Renal cortical epithelial cell (primary cell): ENCODE measurements at places on chromosomes 6 and 20. TPM values are rescaled to one million over a fixed set of nuclear protein-coding genes. Genes with fewer than 3 reads are reported as not detected.

- no peak for DNase-seq
Observed at GRCh38 chr6:118548613-118549012, 517 bp downstream of the PLN start.

DNA sequence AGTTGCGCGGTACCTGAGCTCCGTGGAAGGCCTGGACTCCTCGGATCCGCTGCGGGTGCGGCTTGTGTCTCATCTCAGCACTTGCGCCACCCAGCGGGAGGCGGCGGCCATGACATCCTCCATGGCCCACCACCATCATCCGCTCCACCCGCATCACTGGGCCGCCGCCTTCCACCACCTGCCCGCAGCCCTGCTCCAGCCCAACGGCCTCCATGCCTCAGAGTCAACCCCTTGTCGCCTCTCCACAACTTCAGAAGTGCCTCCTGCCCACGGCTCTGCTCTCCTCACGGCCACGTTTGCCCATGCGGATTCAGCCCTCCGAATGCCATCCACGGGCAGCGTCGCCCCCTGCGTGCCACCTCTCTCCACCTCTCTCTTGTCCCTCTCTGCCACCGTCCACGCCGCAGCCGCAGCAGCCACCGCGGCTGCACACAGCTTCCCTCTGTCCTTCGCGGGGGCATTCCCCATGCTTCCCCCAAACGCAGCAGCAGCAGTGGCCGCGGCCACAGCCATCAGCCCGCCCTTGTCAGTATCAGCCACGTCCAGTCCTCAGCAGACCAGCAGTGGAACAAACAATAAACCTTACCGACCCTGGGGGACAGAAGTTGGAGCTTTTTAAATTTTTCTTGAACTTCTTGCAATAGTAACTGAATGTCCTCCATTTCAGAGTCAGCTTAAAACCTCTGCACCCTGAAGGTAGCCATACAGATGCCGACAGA lies 9.9 kb downstream of the HEY2 start:
- no peak for DNase-seq

DNA sequence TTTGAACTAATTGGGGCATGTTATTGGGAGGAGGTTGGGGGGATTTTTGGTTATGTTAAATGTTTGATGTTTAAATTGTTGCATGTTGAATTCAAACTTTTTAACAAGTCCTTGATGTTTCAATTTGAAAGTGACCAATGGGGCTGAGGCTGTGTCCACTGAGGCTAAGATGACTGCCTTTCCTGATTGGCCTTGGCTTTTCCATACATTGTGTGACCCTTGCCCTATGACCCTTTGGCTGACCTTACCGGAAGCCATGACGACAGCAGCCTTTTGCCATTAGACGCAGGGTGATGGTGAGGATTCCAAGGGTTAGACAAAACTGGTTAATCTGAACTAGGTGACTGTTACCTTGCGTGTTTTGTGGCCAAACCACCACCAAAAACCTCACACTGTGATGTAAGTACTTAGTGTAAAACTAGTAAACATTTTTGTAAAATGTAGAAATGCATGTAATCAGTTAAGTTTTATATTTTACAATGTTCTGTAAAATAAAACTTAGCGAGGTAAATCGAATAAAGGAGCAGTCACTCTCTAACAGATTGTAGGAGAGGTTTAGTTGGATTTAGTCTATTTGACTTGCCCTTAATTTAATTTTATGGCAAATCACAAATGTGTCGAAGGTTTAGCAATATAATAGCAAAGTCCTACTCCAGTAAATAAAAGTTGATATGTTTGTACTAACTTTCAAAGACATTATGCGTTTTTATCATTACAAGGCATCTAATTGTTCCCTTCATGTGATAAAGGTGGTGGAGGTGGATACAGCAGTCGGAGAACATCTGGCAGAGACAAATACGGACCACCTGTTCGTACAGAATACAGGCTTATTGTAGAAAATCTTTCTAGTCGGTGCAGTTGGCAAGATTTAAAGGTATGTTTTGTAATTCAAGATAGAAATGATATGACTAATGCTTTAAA lies 1.6 kb downstream of the SRSF6 start:
- DNase-seq: no peak

EPHA7 gene
- 0.87 and 2.0 TPM in 2 replicates for total RNA-seq

SLC22A7 gene
- total RNA-seq: not detected in 2 replicates

EPB41L1 gene
- total RNA-seq: 20.3 and 47.7 TPM in 2 replicates

LAMP5 gene
- 0.10 and 0.17 TPM in 2 replicates for total RNA-seq
